CD4-positive, alpha-beta T cell treated with Interleukin-6 at 100 ng/mL for 8 hours (primary cell): ENCODE measurements at places on chromosomes 4 and X.
A peak's percentile ranks its signal among the peaks of the same experiment; 100 is the strongest.

GRCh38 chr4:74311696-74312313 is 3.5 kb downstream of the EPGN start:
- DNase-seq = peak; percentile 27

DNA sequence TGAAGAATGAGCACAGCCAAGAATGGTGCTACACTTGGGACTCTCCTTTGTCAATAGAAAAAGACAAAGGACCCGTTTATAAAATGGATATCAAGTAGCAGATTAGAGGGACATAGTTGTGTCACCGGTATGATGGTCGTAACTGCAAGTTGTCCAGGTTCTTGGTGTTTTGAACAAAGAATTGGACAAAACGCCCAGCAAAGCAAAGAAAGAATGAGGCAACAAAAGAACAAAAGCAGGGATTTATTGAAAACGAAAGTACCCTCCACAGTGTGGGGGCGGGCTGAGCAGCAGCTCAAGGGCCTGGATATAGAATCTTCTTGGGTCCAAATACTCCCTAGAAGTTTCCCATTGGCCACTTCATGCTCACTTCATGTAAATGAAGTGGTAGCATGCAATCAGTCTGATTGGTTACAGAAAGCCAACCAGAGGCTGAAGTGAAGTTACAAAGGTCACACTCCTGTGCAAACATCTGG is 54.7 kb downstream of the SHROOM3 start:
- no peak for DNase-seq

DNA sequence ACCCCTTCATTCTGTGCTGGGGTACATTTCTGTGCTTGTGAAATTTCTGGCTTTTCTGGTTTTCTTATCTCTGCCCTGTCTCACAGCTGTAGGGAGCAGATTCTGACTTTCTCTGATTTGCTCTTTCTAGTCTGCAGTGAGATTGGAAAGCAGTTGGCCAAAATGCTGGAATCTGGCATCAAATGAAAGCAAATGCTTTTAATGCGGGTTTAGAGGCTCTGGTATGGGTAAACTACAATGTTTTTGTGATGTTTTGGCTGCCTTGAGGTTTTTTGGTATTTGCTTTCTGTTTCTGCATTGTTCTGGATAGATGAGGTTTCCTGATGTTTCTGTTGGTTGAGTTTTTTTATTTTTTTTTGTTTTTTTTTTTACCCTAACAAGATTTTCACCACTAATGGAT is 23.8 kb downstream of the SMIM20 start:
- no peak for DNase-seq

- DNase-seq = no peak
Measured at GRCh38 chrX:6568031-6568430, 33.1 kb upstream of the VCX3A start.

GRCh38 chr4:153520801-153521329 is 54.7 kb downstream of the TMEM131L start:
- no peak for DNase-seq

- DNase-seq = no peak
Measured at GRCh38 chr4:147060151-147060931, 114.7 kb upstream of the TTC29 start.
